SW480 (cell line): ENCODE measurements at places on chromosomes 11 and 22.

- no peak for DNase-seq
Measured at GRCh38 chr22:37746366-37747079, 49.7 kb downstream of the TRIOBP start.

DNA sequence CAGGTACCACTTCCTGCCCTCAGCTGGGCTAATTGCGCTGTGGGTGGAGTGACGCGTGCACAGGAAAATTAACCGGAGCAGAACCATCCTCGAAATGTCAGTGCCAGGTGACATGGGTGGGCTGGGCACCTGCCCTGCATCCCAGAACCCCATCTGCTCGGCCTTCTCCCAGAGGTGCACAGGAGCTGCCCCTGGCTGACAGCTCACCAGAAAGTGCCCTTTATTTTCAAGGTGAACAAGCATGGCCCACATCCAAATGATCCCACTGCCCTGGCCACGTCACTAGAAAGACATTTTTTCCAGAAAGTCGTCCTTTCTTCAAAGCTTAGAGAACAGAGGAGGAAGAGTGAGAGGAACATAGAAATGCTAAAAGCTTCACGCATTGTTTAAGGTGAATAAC, 4.1 kb upstream of the ELFN2 start:
- peak; percentile 59 for DNase-seq

GRCh38 chr11:79393362-79394043, 47.3 kb downstream of the TENM4 start:
- DNase-seq: peak; percentile 39

- DNase-seq: no peak
Measured at GRCh38 chr22:23284504-23285033, 104.3 kb downstream of the BCR start.

DNA sequence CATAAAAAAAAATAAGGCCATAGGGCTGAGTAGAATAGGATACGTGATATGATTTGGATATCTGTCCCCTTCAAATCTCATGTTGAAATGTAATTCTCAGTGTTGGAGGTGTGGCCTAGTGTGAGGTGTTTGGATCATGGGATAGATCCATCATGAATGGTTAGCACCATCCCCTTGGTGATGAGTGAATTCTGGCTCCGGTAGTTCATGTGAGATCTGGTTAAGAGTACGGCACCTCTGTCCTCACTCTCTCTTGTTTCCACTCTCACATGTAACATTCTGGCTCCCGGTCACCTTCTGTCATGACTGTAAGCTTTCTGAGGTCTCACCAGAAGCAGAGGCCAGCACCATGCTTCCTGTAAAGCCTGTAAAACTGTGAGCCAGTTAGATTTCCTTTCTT, 45.5 kb downstream of the RAB30 start:
- DNase-seq: no peak

DNA sequence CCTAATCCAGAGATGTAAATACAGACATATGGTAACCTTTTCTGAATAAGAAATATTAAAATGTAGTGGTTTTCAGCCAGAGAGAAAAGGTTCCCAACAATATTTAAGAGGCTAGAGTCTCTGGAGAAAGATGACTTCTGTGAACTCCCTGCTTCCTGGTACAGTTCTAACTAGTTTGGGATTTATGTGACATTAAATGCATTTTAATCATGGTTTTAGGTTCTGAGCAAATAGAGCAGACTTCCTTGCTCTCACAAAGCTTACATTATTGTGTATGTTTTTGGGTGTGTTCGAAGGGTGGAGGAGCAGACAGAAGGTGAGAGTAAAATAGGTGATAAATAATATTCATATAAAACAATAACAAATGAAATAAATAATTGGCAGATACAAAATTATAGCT, 250.1 kb upstream of the LUZP2 start:
- DNase-seq: no peak

GRCh38 chr11:94793822-94794221, 25.7 kb downstream of the AMOTL1 start:
- no peak for DNase-seq

DNA sequence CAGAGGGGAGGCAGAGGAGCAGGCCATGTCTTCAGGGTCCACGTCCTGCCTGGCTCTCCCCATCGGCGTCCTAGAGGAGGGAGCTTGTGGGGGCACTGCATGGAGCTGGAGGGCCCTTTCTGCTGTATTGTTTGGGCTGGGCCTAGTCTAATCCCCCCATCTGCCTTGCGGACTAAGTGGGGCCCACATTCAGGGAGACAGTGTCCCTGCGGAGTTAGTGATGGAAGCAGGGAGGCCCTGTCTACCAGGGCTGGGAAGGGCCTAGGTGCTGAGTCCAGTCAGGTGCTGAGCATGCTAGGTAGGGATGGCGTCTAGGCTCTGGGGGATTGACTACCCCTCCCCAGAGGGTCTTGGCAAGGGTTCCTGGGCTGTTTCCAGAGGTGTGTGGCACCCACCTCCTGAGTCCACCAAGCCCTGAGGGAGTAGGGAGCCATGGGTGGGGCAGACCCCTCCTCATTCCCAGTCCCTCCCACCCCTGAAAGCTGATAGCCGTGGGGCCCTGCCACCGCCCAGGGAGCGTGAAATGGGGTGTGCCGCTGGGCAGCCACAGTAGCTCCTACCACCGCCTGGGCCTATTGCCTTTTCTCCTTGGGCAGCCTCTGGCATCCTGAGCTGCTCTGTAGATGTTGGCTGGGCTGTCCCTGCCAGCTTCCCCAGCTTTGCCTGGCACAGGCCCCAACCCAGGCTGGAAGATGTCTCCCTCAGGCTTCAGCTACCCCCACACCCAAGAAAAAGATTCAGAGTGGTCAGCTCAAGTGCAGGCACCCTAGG, 1.9 kb upstream of the POLD4 start:
- no peak for DNase-seq

DNA sequence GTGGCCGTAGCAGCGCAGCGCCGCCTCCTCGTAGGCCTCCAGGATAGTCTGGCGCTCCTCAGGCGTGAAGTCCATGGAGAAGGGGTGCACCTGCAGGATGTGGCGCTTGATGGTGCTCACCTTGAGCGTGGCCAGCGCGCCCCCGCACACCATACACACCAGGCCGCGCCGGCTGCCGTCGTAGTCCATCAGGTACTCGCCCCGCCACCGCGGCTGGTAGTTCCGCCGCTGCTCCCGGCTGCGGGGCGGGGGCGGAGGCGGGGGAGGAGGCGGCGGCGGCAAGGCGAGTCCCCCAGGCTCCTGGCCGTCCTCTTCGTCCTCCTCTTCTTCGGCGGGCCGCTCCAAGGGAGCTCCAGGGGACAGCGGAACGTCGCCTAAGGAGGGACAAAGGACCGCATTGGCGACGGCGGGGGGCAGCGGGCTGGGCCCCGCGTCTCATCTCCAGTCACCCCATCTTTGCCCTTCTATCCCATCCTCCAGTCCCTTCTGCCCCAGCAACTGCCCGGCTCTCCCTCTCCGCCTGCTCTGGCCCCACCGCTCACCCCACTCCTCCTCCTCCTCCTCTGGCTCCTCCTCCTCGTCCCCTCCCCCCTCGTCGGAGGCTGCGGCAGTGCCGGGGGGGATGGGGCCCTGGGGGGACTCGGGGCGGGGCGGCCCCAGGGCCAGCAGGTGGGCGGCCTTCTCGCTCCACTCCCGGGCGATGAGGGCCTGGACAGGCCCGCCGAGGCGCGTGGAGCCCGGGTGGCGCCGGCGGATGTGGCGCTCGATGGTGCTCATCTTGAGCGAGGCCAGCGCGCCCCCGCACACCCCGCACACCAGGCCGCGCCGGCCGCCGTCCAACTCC, 4.9 kb downstream of the ZFTA start:
- DNase-seq: peak; percentile 83

GRCh38 chr22:24109649-24110048, 71.6 kb upstream of the SUSD2 start:
- no peak for DNase-seq

DNA sequence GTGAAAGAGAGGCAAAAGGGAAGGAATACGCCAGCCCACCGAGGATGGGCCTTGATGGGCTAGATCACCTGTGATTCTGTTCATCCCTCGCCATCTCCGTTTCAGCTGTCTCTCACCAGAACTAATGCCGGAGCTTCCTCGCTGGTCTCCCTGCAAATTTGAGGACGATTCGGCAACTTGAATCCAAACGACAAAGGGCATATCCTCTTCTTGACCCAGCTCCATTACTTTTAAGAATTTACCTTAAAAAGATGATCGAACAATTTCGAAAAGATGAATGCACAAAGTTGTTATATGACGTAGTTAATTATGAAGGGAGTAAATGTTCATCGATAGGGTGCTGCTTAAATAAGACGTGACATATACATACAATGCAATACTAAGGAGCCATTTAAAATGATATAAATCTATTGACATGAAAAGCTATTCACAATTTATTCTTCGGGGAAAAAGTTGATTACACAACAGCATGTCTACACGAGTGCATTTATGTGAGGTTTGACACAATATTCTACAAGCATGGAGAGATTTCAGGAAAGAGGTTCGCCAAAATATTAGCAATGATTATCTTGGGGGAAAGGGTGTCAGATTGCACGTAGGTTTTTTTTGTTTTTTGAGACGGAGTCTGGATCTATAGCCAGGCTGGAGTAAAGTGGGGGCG, 937 bp upstream of the FAM168A start:
- DNase-seq: peak; percentile 16

GRCh38 chr11:17775507-17776211, 41.1 kb downstream of the KCNC1 start:
- DNase-seq: no peak
